ENCODE measurements at places on chromosomes 12 and 14.

DNA sequence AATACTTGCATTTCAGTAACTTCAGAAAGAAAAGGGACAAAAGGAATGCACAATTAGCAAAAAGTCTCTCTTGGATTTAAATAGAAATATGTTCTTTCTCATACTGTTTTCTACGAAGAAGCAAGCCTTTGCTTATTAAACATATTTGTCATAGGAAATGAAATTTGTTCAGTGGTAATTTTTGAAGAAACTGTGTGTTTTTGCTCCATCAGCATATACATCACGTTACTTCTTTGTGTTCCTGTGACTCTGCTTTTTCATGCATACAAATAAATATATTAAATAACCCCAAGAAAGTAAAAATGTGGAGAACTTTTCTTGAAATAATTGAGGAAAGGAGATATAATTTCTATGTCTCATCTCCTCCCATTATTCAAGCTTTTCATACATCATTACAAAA lies 39.7 kb downstream of the CD163L1 start:
- no peak for DNase-seq

DNA sequence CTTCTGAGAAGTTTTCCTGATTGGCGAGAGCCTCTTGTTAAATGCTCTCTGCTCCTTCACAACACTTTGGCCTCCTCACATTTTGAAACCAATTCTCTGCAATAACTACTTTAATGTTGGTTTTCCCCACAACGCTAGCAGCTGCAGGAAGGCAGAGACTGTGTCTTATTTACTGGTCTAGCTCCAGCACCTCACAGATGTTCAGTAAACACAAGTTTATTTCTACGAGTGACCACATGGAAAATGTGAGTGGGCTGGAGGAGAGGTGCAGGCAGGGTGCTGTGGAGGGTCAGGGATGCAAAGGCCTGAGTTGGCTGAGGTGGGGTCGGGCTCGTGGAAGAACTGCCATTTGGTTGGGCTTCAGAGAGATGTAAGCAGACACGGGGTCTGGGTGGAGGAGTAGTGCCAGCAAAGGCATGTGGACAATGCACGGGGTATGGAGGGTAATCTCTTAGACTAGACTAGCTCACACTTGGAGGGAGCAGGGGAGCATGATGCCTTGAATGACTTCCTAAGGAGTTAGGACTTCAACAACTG lies 117.4 kb upstream of the RTL1 start:
- DNase-seq = no peak

DNA sequence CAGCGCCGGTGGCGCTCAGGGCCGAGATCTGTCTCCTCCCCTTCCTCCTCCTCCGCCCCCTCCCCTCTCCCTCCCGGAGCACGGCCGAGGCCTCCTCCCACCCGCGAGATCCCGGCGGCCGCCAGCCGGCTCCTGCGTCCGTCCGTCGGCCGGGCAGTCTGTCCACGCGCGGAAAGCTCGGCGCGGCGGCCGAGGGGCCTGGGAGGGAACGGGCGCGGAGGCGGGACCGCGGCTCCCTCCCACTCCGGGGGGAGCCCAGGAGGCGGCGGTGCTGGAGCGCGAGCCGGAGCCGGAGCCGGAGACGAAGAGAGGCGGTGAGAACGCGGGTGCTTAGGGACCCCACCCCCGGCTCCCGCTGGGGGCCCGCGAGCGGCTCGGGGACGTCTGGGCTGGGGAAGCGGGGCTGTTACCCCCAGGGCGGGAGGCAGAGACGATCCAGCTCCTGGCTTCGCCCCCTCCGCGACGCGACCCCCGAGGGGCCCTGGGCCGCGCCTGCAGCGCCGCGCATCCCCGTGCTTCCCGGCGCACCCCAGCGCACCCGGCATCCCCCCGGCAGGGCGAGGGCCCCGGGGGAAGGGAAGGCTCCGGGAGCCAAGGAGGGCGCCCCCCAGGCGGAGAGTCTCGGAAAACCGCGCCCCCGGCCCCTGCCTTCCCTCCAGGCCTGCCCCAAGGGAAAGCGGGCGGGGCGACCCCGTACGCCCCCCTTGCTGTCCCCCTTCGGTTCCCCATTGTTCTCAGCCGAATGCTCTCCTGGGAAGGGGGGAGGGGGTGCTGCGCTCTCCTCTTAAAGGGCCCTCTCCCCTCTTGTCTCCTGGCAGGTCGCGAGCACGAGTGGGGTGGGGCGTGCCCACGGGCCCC lies at the start of gene DTX1:
DTX1 (plus strand) TSS at position 100 of the 858 bp plus-strand sequence. CDS start 1,463 bp downstream, outside the sequence.
- DNase-seq = no peak

- DNase-seq = no peak
Observed at GRCh38 chr12:1662761-1663439, 28.0 kb upstream of the ADIPOR2 start.

GRCh38 chr12:125890971-125891370 lies 825.7 kb downstream of the AACS start:
- DNase-seq = no peak

DNA sequence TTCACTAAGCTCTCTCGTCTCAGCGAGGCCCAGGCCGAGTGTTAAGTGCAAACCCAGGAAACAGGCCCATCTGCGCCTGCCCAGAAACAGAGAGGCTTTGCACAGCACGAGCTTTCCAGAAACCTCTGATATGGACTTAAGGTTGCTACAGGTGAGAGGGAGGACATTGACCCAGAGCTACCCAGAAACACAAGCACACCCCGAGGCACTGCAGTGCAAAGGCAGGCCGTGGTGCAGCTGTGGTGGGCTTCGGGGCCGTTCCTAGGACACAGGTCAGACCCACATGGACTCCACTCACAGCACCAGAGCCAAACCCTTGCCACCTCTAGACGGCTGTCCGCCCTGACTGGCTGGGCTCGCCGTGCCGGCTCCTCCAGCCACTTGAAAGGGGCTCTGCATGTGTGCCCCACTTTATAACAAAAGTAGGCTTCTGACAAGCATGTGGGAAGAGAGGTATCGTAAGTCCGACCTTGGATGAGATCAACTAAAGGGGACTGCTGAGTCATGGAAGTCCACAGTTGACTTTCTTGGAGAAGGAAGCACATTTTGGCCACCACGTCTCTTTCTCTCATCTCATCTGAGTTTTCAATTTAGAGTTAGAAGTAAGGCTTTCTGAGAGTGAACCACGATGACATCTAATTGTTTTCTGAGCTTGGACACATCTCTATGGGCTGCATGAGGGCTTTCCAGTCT lies 38.2 kb downstream of the CACNA2D4 start:
- no peak for DNase-seq

- no peak for DNase-seq
Observed at GRCh38 chr12:5076761-5077160, 33.1 kb downstream of the KCNA5 start.
